ENCODE measurements at places on chromosomes 2 and 18.

DNA sequence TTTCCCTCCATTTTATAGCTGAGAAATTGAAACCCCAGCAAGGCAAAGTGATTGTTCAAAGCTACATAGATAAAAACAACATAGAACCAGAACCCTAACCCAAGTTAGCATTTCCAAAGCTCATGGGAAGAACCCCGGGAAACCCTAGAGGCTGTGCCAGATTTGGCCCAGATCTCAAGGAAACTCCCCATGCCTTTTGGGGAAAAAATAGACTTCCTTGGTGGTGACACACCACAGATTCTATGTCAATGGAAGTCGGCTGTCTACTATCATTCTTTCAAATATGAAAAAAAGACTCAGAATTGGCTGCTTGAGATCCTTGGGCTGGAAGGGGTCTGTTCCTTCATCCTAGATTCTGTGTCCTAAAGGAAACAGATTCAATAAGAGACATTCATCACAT is 8.4 kb downstream of the COL6A3 start:
- no peak for DNase-seq

- no peak for DNase-seq
Observed at GRCh38 chr2:174667250-174667860, 69.8 kb upstream of the WIPF1 start.

GRCh38 chr18:75211002-75211621 is 515 bp downstream of the TSHZ1 start:
- no peak for DNase-seq

DNA sequence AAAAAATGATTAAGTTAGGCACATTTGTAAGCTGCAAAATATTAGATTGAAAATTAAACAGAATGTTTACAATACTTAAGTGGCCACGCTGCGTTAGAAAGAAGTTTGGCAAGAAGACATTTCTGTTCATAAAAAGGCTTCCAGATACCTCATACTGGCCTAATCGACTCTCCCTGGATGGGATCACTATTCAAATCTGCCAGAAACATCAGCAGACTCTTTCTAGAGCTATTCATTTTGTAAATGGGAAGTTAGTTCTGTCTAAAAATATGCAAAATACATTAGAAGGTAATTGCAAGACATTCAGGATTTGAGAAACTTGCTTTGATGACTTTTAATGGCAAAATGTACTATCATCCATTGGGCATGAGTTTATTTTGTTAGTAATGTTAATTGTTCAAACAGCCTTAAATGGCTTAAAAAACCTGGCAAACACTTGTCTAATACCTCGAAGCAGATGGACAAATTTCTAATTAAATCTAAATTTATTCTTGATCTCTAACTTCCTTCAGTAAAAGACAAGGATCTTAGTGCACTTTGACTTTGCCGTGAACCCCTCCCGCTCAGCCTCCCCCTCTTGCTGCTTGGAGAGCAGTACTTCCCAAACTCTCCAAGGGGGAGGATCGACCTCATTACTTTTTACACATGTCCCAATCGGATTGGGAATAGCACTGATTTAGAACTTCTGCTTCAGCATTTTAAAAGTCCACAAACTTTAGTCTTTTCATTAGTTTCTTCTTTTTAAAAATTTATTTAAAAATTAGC is 103.5 kb downstream of the SMIM21 start:
- DNase-seq: no peak

DNA sequence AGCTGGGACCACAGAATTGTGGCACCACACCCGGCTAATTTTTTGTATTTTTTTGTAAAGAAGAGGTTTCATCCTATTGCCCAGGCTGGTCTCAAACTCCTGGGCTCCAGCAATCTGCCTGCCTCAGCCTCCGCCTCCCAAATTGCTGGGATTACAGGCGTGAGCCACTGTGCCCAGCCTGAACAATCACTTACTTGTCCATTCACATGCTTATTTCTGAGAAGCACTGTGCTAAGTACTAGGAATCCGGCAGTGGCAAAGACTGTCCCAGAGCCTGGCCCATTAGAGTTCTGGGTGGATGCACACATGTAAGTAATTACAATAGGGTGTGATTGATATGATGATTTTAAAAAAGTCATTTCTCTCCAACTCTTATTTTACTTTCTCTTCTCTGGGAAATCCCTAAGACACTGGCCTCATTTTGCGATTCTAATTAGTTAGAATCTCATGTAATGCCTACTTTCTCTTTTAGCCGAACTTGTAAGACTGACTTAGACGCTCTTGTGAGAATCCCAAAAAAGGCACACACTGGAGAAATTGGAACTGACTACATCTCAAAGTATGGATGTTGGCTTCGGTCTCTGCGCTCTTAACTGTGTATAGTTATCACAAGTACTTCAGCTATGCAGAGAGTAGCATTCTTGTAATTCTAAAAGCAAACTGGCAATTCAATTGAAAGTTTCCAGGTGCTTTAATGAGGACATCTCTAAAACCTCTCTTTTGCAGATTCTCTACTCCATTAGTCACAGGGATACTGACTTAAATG is 567.7 kb downstream of the DCC start:
- no peak for DNase-seq

GRCh38 chr2:160220545-160221009 is 20.5 kb upstream of the ITGB6 start:
- no peak for DNase-seq

- DNase-seq: no peak
Observed at GRCh38 chr2:88680916-88681315, 10.6 kb upstream of the RPIA start.

GRCh38 chr18:49028091-49028490 is 77.3 kb upstream of the SMAD7 start:
- no peak for DNase-seq

DNA sequence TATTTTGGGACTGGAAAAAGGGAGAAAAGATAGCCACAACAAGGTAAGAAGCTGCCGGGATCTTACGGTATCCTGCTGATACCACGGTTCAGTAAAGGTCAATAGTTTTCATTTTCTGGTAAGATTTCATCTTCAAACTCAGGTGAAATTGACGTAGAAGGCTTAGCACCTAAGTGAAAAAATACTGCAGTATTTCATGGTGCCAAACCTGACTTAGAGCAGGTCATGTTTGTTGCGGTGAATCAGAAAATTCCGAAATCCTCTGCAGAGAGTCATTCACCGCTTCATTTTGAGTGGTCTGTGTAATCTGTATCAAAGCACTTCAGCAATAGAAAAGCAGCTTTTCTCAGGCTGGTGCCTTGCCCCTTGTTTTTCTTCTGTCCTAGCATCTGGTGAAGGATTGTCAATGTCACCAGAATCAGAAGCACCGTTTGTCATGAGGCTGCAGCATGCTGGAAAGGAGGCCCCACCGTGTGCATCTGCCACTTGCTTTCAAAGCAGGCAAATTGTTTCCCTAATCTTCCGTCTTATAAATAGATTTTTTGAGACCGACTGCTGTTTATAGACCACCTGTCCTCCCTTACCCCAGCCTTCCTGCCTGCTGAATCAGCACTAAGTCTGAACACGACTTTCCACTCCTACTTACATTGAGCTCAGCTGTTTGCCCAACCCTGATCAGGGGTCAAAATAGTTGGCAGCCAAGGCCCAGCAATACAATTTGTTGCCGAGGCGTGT is 156.3 kb downstream of the EML6 start:
- DNase-seq: no peak

Measured in iPS DF 19.7 (cell line).